ENCODE measurements at places on chromosomes 2 and 18.

DNA sequence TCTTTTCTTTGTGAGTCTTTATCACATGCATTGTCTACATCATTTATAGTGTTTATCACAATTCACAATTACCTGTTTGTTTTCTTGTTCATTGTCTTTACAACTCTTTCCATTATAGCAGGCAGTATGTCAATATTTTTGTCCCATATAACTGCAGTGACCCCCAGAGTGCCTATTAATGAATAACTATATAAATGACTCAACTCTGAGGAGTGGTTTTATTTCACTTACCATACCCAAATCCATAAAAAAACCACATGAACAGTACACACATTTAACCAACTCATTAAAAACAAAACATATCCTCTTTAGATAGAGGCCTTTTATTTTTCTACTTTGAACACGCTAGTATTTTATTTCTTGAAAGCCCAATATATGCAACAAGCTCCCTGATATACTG, 1419.1 kb upstream of the NXPH2 start:
- no peak for DNase-seq

DNA sequence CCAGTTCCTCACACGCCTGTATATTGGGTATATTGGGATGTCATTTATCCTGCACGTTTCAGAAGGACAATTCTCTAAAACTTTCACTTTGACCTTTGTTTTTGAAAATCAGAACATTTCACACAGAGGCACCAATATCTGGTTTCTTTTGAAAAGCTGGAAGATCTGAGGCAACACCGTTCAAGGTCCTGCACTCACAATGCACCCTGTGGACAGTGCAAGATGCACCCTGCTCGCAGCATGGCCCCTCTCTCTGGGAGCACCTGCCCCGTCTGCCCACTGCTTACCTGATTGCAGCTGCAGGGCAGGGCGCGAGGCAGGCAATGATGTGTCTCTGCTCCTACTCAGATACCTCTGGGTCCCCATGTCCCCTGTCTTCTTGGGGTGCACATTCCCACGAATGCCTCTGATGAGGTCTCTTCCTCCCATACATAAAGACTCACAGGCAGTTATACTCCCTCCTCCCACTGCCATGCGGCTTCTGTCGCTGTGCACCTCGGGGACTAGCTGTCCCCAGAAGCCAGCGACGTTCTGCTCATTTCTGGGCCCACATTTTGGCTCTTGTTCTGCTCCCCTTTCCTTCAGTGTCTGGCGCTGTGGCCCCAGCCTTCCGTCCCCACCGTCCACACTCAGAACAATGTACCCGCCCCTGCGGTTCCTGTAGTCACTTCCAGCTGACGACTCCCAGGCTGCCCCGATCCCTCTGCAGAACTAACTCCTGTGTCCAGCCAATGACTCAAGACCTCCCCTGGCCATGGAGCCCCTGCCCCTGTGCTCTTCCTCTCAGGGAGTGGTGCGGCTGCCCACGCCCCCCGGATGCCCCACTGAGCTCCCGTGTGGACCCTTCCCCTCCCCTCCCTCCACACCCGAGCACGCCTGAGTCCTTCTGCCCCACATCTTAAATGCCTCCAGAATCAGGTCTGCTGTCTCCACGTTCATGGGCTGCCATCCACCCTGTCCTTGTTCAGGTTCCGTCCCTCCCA, at the start of gene OR6B3:
Gene OR6B3, minus strand, starts transcription at position 349 of the 983 bp plus-strand sequence.
- DNase-seq, result no peak

GRCh38 chr2:113962692-113963480, 73.0 kb downstream of the ACTR3 start:
- DNase-seq, result no peak

GRCh38 chr2:47520302-47520630, 117.3 kb downstream of the MSH2 start:
- DNase-seq, result peak; percentile 37

GRCh38 chr2:43183743-43184142, 42.7 kb downstream of the ZFP36L2 start:
- DNase-seq, result no peak

DNA sequence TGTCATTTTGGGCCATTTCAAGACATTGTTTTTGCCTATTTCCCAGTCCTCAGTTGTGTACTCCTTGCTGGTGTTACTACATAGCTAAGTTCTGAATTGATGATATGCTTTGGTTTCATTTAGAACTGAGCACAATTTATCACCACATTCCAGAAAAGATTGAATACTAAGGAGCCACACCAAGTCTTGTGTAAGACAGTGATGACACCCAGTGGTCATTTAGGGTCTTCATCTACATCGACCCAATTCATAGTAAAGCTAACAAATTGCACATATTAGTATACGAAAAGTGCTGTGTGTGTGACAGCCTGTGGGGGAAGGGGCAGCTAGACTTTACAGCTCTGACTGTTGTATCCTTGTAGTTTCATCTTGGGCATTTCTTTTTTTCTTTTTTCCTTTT, 10.9 kb upstream of the DLX2 start:
- DNase-seq, result no peak

DNA sequence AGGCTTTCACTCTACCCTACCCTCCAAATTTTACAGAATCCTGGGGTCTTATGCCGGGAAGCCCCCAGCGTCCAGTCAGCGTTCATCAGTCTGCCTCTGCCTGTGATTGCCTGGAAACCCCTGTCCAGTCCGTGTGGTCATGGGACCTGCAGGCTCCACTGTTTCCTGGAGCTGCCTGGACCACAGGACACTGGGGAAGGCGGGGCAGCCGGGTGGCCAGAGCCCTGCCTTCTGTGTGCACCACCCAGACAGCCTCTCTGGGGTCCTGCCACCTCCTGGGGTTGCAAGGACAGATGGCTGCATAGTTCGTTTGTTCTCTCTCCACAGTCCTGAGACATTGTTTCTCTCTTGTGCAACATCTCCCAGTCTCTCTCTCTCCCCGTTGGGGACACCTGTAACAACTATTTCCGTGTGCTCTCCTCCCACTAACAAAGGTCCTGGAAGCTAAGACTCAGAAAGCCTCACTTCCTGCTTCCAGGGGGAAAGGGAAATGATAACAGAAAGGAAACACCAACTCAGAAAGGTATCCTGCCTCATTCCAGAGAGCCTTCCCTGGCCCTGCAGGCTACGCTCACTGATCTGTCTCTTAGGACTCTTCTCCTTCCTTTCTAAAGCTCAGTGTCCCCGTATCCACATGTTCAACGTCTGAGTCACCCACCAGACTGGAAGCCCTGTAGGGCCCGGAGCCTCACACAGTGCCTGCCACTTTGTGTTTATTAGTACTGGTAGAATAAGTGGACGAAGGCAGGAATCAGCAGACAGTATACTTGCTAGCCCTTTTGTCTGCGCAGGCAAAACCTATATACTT, 192.8 kb upstream of the RAB12 start:
- DNase-seq, result no peak

DNA sequence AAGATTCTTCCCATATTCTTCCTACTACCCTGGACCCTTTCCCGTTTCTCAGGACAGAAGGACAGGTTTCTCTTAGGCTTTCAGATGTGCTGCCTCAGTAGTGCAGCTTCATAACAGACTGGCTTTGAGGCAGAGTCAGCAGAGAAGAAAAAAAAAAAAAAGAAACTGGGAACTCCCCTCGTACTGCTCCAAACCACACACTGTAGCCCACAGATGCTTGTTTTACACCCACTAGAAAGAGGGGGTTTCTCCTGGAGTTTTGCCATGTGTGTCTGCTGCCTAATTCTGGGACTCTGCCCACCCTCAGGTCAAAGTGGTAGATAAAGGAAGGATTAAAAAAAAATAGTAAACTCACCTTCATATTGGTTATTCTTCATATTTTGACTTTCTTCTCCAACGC, 95.9 kb downstream of the NCOA1 start:
- peak; percentile 31 for DNase-seq

DNA sequence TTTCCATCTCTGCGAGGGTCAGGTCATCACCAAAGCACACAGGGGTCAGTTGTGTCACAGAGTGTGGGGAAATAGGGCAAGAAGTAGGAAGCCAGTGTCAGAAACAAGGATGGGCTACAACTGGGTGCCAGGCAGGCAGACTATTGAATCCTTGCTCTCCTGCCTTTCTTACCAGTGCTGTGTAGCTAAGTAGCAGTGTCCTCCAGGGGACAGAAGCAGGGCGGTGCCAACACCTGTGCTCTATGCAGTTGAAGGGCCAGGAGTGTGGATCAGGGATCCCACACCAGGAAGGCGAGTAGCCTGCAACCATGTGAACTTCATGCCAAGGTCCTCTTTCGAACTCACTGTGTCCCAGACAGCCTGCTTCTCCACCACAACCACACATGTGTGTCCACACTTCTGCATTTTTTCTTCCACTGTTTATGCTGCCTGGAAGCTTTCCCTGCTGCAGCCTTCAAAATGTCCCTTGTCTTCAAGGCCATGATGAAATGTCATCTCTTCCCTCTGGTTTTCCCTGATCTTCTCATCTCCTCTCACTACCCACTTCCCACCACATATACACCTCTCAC, 25.4 kb upstream of the REG3G start:
- DNase-seq, result no peak

DNA sequence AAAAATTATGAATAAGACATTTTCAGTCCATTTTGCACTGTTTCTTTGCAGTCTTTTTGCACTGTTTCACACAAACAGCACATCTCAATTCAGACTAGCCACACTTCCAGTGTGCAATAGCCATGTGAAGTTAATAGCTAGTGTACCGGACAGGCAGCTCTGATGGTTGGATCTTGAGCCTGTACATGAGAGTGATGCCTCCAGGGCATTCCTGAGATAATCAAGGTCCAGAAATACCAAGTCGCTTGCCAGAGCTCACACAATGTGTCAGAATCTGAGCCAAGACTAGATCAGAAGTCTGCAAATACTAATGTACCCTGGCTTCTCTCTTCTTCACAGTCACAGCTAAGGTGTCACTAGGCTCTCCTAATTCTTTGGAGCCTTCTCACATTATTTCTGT, 180.2 kb downstream of the OSR1 start:
- DNase-seq, result no peak

DNA sequence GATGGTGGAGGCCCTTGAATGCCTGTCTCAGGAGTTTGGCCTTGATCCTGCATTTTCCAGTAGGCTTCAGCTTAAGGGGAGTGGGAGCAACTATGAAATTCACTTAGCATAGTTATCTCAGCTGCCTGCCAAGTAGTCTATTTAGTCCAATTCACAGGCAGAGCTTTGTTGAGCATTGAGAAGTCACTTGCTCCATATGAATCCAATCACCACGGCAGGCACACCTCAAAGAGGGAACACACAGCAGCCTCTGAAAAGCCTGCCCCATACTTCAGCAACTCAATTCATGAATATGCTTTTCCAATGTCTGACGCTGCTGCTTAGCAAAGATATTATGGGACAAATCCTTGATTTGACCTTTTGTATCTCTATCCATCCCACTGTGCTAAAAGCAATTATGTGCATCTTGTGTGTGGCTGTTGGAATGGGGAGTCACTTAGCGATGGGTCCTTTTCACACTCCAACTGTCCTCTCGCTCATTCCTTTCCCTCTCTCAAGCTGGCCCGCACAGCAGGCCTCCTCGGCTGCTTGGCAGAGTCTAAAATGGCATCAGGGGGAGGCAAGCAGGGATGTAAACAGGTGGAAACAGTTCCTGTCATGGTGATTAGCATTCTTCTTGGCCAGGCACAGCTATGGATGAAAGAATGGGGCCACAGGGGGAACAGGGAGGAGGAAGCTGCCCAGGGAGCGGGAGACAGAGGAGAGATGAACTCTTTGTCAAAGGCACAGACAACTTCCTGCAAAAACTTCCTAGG, 56.0 kb upstream of the LRPPRC start:
- no peak for DNase-seq

DNA sequence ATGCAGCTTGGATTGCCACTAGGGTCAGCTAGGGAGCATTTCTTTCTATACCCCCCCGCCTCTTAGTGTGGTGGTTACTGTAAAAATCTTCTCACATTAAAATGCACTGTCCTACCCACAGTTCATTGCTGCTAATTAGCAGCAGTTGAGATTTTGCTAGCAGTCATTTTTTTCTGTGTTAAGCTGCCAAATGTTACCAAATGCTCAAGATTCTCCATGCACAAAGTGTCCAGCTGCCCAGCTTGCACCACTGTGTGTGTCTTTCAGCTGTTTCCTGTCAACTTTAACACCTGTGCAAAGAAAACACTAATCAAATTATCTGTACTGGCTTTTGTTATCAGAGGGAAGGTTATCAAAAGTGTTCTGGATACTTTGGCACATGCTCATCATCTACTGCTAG, 679.3 kb downstream of the NR4A2 start:
- DNase-seq, result no peak

DNA sequence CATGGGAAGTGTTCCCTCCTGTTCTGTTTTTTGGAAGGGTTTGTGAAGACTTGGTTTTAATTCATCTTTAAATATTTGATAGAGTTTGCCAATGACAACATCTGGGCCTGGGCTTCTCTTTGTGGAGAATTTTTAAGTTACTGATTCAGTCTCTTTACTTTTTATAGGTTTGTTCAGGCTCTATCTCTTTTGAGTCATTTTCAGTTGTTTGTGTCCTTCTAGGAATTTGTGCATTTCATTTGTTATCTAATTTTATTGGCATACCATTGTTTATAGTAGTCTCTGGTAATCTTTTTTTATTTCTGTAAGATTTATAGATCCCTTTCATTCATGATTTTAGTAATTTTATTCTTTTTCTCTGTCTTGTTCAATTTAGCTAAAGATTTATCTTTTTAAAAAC, 14.6 kb downstream of the SCLY start:
- no peak for DNase-seq

DNA sequence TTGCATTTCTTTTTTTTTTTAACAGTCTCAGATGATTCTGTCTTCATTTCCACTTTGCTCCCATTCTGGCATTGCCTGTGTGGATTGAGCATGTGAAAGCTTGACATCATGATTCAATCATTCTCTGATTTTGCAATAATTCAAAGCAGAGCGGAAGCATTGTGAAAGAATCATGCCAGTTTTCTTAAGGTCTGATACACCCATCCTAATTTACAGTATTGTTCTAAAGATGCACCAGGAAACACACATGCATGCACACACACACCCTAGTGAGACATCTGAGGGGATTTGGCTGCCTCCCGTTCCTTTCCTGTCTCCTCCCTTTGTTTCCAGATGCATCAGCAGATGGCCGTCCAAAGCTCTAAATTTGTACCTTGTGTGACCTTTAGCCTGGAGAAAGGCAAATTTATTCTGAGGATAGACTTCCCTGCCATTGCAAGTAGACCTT, 97.3 kb downstream of the FMNL2 start:
- no peak for DNase-seq

- DNase-seq, result no peak
Observed at GRCh38 chr18:8839281-8839680, 133.9 kb downstream of the MTCL1 start.

DNA sequence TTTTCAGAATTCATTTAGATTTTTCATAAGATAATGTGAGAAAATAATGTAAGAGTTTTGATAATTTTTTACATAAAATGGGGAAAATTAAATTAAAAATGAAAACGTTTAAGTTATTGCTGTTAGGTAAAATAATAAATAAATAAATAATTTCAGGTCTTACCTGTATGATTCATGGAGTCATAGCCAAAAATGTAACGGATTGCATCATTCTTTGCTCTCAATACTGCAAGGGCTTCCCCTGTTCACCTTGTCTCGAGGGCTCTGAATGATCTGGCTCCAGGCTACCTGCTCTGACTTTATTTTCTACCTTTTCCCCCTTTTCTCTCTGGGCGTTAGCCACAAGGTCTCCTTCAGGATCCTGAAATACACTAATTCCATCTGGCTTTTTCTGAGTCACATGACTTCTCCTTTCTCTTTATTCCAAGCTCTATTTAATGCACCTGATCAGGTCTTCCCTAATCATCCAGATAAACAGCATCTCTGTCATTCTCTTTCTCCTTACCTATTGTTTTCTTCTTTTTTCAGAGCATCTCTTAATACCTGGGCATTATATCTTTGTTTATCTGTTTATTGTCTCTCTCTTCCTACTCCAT, 30.0 kb upstream of the CFAP36 start:
- DNase-seq, result no peak
